ENCODE measurements at places on chromosomes 5 and 9.

DNA sequence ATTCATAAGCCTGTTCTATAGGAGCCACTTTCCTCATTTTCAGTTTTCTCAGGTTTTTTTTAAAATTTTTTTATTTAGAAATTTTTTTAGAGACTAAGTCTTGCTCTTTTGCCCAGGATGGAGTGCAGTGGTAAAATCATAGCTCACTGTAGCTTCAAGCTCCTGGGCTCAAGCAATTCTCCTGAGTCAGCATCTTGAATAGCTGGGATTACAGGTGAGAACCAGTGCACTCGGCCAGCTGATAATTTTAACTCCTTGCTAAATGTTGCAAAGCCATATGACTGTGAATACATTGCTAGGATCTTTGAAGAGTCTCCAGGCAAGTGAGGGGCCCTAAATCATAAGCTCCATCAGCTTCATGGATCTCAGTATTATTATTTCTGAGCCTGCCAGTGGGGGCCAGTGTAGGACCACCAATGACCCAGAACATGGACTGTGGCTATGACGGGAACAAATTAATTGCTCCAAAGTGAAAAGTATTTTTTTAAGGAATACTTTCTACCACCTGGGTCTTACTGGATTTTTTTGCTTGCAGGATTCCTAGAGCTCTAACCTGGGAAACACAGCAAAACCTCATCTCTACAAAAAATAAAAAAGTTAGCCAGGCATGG, 5.7 kb upstream of the GAPVD1 start:
- no peak for DNase-seq

- DNase-seq = no peak
These were observed 17.9 kb upstream of the ZSWIM6 start for GRCh38 chr5:61313960-61314681.

DNA sequence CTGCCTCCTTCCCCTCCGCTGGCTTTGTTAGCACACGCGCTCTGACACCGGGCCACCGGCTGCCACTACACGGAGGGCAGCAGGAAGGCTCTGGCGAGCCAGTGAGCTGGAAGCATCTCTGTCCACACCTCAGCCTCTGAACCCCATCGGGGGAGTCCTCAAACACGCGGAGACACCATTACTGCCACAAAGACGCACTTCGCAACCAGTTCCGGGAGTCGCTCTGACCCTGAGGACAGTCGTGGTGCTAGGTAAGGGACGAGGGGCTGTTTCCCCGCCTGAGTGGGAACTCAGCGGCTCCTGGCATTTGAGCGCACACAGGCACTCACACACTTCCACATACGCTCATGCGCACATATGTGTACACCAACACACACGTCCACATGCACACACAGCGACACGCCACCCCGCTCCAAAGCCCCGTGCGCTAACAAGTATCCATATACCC, 160.0 kb downstream of the C9orf152 start:
- no peak for DNase-seq

DNA sequence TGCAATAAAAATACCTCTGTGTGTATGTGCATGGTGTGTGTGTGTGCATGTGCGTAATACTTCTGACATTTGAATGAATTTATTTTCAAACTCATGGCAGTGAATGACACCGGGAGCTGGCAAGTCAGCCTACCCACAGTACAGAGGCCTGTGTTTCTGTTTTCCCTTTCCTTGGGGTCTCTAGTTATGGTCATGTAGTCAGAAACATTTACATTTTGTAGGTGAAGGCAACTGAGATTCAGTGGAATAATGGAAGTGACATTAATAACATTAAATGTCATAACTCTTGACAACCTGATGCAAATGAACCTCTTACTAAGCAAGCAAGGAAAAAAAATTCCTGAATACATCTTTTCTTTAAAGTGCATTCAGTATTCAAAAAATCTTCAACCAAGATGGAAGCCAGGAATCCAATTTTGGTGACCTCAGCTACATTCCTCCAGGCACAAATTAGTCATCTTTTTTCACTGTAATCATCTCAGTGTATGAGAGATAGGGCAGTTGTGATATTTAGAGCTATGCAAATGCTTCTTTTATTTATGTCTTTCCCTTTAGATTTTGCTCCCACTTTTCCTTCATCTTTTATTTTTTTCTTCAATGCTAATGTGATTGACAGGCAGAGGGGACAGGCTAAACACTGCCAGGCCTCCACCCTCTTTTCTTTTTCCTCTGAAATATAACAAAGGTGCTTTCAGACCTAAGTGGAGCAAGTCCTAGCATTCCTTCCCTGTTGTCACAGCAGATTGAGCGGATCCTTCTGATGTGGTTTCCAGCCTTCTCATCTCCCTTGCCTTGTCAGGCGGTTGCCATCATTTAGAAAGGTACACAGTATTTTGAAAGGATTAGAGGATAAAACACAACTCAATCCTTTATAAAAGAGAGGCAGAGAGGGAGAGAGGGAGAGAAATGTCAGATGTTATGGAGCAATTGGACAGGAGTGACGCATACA, 569.8 kb upstream of the ADAMTS16 start:
- DNase-seq = no peak

- DNase-seq = no peak
These were observed 39.4 kb upstream of the MRPS30 start for GRCh38 chr5:44769200-44769876.

GRCh38 chr9:26782899-26783298, 109.7 kb downstream of the CAAP1 start:
- DNase-seq = no peak
